ENCODE measurements at places on chromosomes 7 and 10.

DNA sequence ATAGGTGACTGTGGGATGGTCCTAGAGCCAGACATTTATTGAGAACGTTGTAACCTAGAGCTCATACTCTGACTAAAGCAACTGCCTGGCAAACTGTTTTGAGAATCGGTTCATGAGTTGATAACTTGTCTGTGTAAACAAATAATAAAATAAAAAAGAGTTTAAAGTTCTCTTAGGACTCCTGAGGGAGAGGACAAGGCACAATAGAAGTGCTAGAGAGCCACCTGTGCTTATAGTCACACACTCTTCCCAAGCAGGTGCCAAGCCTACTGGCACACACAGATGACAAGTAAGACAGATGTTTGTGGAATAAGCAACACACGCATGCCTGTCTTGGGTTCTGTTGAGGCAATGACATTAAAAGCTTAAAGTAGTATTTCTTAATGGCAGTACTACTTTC is 7.9 kb downstream of the EDRF1 start:
- no peak for DNase-seq

DNA sequence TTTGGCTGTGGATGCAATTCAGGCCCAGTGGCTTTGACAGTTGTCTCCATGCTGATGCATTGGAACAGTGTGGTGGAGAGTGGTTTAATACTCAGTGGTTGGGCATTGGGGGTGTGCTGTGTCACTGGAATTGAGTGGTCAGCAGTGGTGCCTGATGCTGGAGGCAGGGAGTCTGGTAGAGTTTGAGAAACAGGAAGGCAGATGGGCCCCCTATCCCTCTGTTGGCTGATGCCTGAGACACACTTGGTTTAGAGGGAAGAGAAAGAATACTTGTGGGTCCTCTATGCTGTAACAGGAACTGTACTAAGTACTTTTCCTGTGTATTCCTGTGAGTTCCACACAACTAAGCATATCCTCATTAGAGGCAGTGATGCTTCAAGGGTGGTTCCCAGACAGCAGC is 55.4 kb downstream of the EEPD1 start:
- DNase-seq: no peak

GRCh38 chr10:27701938-27702537 is 43.6 kb downstream of the MKX start:
- DNase-seq: no peak

- no peak for DNase-seq
Observed at GRCh38 chr10:97936126-97936525, 86.5 kb downstream of the GOLGA7B start.

GRCh38 chr7:88071994-88072714 is 138.1 kb downstream of the ADAM22 start:
- no peak for DNase-seq

Data from left ventricle myocardium inferior (tissue), 1 donor.